ENCODE measurements at places on chromosomes 12 and 14. TPM values are rescaled to one million over a fixed set of nuclear protein-coding genes. Genes with fewer than 3 reads are reported as not detected.

DNA sequence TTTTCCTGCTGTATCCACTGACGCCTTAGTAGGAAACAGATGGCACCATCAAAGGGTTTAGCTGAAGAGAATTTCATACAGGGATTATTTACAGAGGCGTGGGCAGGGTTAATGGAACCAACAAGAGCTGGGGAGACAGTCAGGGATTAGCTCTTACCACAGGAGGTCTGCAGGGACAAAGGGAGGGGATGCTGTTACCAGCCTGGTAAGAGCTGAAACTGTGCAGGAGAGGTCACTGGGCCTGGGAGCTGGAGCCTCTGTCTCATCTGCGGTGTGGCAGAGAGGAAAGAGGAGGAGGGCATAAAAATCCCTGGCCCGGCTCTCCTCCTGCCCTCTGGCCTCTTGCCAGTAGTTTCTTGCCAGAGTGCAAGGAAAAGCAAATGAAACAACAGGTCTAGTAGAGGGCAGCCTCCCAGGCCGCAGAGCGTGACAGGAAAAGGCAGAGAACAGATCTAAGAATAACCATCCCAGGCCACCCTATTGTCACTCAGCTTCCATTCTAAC is 18.9 kb upstream of the POC1B start:
- H3K36me3 ChIP-seq, result no peaks in the 10 kb centered on the region
- no peak overlapping the region for H3K27ac ChIP-seq
- no peaks in the 10 kb centered on the region for H3K27me3 ChIP-seq
- H3K4me1 ChIP-seq, result peaks cover 14% of the 10 kb centered on the region
- H3K4me3 ChIP-seq, result no peak overlapping the region
- no peak for DNase-seq

GRCh38 chr12:132448463-132448820 is 41.5 kb upstream of the FBRSL1 start:
- no peaks in the 10 kb centered on the region for H3K36me3 ChIP-seq
- no peak overlapping the region for H3K4me3 ChIP-seq
- H3K27me3 ChIP-seq, result no peaks in the 10 kb centered on the region
- DNase-seq, result no peak
- H3K27ac ChIP-seq, result no peak overlapping the region

DNA sequence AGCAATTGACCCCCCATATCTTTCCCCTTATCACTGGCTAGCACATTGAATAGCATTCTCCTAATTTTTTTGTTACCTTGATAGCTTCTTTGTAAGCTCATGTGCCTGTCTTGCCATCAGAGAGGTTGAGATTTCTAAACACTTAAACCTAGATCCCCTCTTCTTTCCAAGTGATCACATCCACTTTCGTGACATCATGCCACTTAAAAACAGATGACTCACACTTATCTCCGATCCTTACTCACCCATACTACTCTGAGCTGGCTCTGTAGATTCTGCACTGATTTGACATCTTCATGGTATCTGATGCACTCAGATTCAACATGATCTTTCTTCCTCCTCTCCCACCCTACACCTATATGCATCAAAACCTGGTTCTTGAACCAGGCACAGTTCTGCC is 10.5 kb downstream of the GPR137C start:
- no peaks in the 10 kb centered on the region for H3K36me3 ChIP-seq
- H3K4me3 ChIP-seq, result no peak overlapping the region
- DNase-seq, result no peak
- no peak overlapping the region for H3K27ac ChIP-seq

GRCh38 chr12:27838543-27839185 is 58.6 kb upstream of the MANSC4 start:
- no peak for DNase-seq
- H3K4me3 ChIP-seq, result no peak overlapping the region
- H3K27ac ChIP-seq, result no peak overlapping the region
- no peaks in the 10 kb centered on the region for H3K36me3 ChIP-seq
- no peaks in the 10 kb centered on the region for H3K4me1 ChIP-seq
- H3K27me3 ChIP-seq, result no peaks in the 10 kb centered on the region

GRCh38 chr14:96821501-96821900 is 24.3 kb downstream of the VRK1 start:
- no peak overlapping the region for H3K4me3 ChIP-seq
- H3K36me3 ChIP-seq, result no peaks in the 10 kb centered on the region
- DNase-seq, result no peak
- no peak overlapping the region for H3K27ac ChIP-seq

The RFX4 gene
- total RNA-seq, result not detected

The SMAGP gene
- total RNA-seq, result 2.4 TPM
